NCI-H2107 (cell line): ENCODE measurements at places on chromosomes 13 and 19.
A peak's percentile ranks its signal among the peaks of the same experiment; 100 is the strongest.

GRCh38 chr19:6652805-6653094 lies 17.2 kb downstream of the TNFSF14 start:
- DNase-seq = no peak

GRCh38 chr19:47158879-47159503 lies 28.4 kb downstream of the SAE1 start:
- DNase-seq = no peak

DNA sequence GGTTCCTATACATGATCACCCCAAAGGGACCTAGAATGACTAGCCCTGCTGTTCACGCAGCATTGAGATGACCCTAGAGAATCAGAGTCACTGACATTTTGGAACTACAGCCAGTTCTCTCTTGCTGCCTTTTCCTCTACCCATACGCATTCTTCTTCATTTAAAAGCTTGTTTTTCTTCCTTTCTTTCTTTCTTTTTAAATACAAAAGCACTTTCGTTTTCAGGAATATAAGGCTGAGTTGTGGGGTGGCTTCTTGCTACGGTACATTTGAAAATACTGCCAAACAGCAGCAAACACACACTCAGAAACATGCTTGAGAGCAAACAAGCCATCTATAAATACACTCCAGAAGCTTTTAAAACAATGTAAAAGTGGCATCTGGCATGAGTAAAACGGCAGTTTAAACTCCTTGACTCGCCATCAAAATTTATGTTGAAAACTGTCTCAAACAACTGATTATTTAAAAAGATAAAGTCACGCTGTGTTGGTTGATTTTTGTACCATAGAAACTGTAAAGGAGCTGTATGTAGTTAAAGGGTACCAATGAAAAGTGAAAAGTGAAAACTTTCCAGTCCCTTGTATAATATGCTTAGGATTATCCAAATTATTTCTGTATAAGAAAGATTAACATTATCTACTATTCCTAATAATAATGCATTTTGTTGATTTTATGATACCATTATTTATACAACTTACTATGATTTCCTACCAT lies 95.6 kb downstream of the PCDH9 start:
- DNase-seq = no peak

DNA sequence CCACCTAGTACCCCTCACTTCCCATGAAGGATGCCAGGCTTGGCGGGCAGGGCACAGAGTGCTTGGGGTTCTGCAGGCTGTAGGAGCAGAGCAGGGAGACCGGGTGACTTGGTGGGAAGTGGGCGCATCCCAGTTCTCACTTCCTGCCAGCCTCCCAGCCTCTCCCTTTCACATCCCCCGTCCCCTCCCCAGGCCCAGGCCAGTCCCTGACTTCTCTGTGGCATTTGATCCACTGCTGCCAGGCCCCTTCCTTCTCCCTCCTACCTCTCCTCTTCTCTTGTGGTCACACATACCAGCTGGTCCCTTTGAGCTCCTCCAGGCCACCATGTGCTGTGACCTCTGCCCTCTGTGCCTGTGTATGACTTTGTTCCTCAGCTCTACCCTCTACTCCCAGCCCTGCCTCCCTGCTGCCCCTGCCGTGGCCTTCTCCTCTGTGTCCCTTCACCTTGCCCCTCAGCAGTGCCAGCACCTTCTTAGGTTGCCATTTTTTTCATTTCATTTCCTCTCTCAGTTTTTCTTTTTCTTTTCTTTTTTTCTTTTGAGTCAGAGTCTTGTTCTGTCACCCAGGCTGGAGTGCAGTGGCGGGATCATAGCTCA lies 19.5 kb downstream of the MYO1F start:
- no peak for DNase-seq

GRCh38 chr13:85536706-85537105 lies 262.5 kb downstream of the SLITRK6 start:
- no peak for DNase-seq

GRCh38 chr19:31419871-31420445 lies 70.7 kb upstream of the TSHZ3 start:
- no peak for DNase-seq

DNA sequence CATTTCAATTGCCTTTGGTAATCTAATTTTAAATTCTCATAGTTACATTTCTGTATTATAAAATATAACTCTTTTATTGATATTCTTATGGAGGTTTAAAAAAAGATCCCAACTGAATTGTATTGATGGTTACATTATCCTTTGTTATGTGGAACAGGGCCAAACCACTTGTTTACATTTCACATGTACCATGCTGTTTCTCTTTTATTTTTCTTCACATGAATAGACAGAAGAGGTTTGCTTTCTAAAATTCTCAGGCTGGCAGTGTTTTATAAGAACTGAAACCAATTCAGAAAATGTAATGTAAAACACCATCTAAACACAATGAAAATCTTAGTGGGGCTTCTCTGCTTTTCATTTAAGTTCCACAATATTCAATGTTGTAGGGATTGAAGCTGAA lies 122.5 kb downstream of the GPC5 start:
- no peak for DNase-seq

DNA sequence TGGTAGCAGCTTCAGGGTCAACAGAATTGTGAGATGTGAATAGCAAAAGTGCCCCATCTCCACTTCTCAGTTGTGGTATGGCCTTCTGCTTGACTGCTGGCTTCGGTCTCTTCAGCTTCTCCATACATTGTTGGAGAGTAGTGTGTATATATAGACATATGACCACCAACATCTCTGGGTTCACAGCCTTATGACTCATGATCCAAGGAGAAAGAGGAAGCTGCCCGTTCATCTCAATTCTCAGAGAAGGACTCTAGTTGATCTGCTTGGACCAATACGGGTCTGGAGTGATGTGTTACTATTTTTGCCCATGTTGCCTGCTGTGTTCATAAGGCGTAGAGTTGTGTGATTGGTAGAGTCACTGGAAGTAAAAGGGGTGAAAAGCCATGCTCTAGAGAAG lies 3.6 kb upstream of the COMMD6 start:
- DNase-seq = no peak

GRCh38 chr19:41620171-41620570 lies 6.7 kb downstream of the CEACAM4 start:
- no peak for DNase-seq

GRCh38 chr13:33259296-33259695 lies 26.3 kb downstream of the STARD13 start:
- no peak for DNase-seq

GRCh38 chr19:17948514-17948900 lies 15.7 kb downstream of the CCDC124 start:
- DNase-seq = peak; percentile 81

GRCh38 chr13:98998831-98999638 lies 21.2 kb upstream of the DOCK9 start:
- DNase-seq = no peak

DNA sequence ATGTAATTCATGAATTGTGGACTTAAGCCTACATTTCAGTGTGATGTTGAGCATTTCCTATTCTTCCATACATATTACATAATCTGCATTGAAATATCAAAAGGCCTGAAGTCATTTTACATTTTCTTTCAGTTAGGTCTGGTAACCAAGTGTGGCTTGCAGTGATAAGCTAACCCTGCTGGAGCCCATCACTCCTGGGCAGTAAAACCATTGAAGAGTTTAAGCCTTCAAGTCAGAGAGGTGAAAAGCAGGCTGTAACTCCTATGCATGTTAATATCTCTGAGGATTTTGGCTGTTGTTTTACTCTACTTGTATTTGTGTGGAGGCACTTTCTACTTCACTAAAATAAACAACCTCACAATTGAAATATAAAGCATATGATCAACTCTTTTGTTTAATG lies 248.8 kb downstream of the SLITRK5 start:
- no peak for DNase-seq

DNA sequence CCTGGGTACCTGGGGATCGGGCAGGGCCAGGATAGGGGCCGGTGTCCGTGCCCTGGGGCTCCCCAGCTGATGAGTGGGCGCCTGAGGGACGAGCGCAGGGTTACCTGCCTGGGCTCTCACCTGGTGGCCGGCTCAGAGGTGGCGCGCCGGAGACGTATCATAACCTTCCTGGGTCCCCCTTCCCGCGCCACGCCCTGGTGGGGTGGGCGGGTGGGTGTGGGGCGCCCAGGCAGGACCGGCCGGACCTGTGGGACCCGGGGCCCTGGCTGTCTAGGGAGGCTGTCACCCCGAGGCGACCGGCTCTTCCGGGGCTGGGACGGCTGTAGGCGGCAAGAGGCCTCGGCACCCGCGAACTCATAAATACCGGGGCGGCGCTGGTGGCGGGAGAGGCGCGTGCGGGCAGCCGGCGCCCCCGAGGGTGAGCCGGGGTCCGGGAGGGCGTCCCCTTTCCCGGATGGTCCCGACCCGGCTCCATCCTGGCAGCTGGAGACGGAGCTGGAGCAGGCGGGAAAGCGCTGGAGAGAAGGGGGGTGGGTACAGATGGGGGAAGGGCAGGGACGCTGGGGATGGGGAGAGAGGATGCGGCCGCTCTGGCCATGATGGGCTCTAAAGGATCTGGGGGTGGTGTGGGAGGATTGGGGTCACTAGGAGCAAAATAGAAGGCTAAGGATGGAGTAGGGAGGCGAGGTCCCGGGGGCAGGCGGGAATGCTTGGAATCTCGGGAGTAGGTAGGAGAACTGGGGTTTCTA lies at the start of gene ACP7:
TSS of gene ACP7 (plus strand) at position 386 of the 749 bp plus-strand sequence. CDS start 902 bp downstream, outside the sequence.
- DNase-seq = no peak

DNA sequence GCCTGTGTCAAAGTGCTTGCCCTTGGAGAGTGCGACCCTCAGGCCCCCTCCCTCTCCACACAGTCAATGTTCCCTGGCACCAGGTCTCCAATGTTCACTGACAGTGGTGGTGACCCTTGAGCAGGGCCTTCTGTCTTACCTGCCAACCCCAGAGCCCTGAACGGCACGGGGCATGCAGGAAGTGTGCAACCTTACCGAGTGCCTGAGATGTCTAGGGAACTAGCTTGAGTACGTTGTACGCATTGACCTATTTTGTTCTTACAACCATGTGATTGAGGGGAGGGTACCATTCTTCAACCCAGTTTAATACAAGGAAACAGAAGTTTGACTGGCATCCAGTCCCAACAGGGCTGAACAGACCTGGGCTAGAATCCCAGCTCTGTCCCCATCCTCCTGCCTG lies 13.2 kb downstream of the MAG start:
- no peak for DNase-seq

DNA sequence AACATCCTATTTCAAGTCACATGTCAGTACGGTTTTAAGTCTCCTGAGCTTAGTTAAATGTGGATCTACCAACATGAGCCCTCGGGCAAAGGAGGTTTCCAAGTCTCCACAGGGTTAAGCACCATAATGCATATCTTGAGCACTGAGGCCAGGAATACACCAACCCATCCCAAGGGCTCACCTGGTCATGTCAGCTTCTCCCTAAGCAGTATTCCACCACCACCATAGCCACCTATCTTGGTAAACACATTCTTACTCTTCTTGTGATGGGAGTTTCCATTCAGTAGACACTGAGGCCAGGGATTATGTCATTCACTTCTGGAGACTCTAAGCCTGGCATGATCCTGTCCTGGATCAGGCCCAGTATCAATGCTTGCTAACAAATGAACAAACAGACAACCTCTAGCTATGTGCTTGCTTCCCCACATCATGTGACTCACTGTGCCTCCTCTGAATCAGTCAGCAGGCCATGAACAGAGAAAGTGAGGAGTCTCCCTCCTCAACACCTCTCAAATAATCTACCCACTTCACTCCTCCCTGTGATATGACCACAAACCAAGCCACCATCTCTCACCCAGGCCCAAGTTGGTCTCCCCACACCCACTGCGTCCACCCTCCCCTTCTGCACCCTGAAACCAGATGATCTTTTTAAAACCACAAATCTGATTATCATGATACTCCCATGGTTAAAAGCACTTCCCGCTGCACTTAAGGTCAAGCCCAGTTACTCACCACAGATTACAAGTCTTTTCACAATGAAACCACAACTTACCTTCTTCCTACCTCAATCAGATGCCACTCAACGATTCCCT lies 5.8 kb downstream of the PEG3 start:
- no peak for DNase-seq

DNA sequence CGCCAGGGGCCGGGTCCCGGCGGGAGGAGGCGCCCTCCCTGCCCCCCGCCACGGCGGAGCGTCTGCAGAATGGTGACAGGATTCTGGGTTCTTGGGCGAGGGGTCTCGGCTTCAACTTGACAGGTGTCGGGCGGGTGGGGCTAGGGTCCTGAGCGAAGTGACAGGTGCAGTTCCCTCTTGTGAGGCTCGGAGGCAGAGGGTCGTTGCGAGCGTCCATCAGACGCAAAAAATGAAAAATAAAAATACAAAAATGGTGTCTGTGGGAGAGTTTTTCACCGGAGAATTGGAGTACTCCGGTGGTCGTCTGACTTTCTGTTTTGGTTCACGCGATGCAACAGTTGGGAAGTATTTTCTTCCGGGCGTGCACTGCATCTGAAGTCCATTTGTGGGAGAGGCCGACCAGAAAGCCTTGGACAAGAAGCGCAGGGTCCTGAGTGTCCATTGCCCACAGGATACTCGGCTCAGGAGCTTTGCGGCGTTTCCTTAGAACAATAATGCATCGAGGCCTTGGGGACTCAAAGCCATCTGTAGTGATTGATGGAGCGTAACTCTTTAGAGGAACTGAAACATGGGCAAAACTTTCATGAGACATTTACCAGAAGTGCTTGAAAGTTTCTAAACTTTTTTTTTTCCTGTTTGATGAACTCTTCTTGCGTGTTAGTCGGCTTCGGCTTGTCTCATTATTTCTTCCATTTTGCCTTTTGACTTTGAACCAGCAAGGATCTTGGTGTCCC lies 759 bp downstream of the RB1 start:
- no peak for DNase-seq
